ENCODE measurements at places on chromosomes 11 and 22.

DNA sequence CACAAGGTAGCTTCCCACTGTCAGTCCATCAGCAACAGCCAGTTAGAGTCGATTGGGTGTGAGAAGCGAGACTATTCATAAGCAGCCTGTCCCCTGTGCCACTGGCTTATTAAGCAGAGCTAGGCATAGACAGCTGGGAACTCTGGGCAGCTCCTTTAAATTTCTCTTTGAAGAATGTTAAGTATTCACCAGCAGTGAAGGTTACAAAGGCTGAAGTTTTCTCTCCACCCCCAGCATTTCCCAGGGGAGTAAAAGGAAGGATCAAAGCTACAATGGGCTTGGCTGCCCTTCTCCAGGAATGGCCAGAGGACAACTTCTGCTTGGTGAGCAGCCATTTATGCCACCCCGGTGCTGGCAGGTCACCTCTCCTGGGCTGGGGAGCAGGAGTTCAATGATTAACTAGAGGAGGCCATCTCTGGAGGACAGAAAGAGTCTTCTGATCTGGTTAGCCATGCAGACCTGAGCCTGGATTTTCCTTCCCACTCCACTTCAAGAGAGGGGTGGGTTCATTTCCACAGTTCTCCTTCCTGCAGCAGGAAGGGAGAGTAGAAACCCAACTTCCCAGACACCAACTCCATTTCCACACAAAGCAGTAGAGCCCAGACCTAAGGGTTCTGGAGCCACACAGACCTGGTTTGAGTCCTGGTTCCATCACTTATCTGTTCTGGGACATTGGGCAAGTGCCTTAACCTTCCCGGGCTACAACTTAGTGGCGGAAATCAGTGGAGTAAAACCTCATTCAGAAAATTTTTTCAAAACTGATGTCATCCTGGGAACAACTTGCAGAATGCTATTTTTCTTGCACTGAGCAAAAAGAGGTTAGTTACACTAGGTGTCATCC lies 22.6 kb downstream of the POU2AF3 start:
- no peak for DNase-seq

- DNase-seq: no peak
Measured at GRCh38 chr11:64503186-64503753, 87.8 kb upstream of the SLC22A12 start.

DNA sequence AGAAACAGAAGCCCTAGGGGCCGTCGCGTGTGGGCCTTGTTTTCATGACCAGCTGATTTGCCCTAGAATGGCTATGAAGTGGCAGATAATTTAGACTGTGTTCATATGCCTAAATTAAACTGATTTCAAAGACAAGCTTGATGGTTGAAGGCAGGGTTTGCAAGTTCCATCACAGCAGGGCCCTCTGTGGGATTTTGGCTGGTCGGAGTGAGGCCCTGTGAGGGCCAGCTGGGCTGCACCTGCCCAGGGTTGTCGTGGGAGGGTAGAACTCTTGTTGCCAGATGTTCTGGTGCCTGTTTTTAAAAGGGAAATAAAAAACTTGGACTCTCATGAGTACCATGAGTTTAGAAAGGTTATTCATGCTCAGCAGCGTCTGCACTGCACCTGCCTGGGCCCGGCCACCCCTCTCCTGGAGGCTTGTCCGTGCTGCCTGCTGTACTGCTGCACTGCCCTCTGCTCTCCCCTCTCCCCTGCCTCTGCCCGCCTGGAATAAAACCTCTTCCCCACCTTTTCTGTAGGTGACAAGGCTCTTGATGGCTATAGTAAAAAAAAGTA lies 44.1 kb downstream of the AP2A2 start:
- DNase-seq: no peak

GRCh38 chr11:6419009-6419631 lies at the start of gene APBB1:
Gene APBB1, minus strand, starts transcription at chr11:6419094. Its CDS starts 7,747 bp downstream, at chr11:6411347.
- peak; percentile 46 for DNase-seq

Data from stimulated activated CD8-positive, alpha-beta memory T cell treated with anti-CD3 and anti-CD28 coated beads, Interleukin-7, amount 100 ng/mL, for 1 hour (primary cell).